CD4-positive, alpha-beta T cell treated with Interleukin-1 beta for 1 hour (primary cell): ENCODE measurements at places on chromosomes 4 and X.

DNA sequence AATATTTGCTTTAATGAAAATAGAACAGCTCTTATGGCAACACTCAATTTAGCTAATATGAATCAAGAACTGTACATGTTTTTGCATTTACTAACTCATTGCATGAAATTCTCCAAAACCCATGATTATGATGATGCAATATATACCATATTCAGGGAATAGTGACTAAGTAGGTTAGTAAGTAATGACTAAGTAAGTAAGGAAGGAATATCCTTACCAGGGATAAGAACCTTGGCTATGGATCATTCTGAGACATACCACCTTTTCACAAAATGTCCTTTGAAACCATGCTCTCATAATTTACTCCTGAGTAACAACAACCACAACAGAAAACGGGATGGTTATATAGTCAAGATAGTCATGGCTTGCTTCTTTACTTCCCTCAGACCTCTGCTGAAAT, 1513.0 kb downstream of the STIM2 start:
- DNase-seq, result no peak

DNA sequence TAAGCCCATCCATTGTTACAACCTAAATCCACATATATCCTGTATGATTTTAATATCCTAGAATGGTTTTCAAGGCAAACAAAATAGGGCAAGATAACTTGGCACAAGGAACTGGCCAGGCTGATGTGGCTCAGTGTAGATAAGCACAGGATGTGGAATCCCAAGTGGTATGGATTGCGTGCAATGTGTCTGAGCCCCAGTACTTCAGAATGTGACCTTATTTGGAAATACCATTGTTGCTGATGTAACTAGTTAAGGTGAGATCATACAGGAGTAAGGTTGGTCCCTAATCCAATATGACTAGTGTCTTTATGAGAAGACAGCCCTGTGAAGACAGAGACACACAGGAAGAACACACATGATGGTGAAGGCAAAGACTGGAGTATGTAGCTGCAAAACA, 72.4 kb downstream of the IL21 start:
- DNase-seq, result no peak

- no peak for DNase-seq
Observed at GRCh38 chrX:45517090-45517973, 316.7 kb upstream of the DIPK2B start.

DNA sequence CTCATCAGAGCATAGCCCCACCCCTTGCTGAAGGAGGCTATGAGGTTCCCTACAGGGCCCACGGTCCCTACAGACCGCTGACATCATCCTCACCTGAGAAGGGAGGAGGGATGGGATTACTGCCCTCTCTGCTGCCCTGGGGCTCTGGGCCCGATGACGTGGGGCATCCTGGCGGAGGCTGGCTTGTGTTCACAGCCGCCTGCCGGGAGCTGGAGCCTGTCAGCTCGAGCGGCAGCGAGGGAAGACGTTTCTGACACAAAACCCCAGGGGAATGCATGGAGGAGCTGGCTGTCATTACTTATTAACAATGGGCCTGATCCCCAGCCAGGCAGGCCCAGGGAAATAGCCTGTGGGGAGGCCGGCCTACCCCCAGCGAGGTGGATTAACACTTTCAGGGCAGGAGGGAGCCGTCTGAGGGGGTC, 106.6 kb upstream of the ATP6AP2 start:
- DNase-seq, result no peak

GRCh38 chr4:149836546-149836945, 20.9 kb upstream of the IQCM start:
- no peak for DNase-seq

DNA sequence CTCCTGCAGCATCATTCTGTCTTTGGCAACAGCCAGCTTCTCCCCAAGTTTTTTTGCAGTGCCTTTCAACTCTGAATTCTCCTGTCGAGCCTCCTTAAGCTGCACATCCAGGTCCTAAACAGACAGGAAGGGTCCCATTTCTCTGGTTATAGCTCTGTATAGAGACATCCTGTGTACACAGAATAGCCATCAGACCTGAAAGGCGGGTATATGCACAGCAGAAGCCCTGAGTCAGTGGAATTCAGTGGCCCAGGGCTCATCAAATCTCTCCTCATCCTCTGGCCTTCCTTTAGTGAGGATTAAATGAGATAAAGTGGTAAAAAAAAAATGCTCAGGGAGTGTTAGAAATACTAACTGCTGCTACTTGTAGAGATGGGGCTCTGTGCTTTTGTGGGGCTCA, 73.8 kb downstream of the FAM184B start:
- DNase-seq, result no peak

- DNase-seq, result peak; percentile 38
Observed at GRCh38 chr4:36243355-36244256, 708 bp downstream of the ARAP2 start.

- no peak for DNase-seq
Observed at GRCh38 chrX:19728915-19729314, 158.5 kb downstream of the SH3KBP1 start.

DNA sequence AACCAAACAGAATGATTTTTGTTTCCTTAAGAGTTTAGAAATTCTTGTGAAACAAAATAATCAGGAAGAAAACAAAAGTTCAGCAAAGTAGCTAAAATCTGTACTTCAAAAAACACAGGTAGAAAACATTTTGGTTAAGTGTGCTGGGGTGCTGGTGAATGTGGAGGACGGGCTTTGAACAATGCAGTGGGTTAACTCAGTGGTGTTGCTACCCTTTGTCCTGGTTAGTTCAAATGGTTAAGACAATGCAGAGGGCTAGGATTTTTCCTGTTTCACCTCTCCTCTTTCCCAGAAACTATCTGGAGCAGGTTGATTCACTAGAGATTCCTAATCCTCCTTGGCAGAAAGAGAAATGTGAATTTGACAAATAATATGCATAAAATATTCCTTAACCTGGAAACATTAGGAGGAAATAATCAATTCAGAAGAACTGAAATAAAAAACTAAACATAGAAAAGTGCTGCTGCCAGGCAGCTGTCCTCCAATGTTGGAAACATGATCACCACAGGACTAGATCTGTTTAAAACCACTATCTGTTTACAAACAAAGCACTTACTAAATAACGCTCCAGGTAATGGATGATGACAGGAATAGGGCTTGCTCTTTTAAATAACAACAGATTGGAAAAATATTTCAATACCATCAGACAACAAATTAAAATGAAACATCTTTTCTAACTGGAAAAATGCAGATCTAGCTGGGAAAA, 148.9 kb downstream of the MAML3 start:
- DNase-seq, result no peak

GRCh38 chrX:153968754-153969124, 2.9 kb downstream of the HCFC1 start:
- peak; percentile 48 for DNase-seq

DNA sequence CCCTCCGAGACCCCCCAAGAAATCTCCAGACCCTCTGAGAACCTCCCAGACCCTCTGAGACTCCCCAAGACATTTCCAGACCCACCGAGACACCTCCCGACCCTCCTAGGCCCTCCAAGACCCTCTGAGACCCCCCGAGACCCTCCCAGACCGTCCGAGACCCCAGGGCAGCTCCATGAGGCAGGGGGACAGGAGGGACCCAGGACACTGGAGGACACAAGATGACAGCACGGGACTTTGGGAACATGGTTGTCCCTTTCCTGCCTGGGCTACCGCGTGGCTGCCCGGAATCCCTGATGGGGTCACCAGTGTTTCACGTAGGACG, 10.3 kb downstream of the CTBP1 start:
- peak; percentile 0 for DNase-seq

DNA sequence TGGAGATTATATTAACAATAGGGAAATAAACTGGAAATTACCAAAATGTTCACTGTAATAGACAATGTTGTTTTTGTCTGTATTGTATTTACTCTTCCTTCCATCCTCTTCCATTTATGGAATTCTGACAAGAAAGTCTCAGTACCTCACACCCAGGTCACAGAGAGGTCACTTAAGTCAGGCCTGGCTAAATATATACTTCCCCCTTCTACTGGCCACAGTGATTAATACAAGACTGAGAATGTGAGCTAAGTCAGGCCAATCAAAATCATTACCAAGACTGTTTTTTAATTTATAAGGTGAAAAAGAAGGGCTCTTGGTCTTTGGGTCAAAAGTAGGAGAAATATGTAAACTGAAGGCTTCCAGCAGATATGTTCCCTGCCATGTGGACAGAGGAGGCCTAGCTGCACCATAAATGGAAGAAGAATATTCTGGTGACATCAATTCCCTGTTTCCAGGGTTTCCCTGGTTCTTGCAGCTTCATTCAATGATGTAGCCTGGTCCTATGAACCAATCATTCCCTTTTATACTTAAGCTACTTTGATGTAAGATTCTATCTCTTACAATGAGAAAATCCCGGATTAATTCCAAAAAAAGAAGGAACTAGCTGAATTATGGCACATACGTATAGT, 64.3 kb downstream of the LRBA start:
- DNase-seq, result no peak

DNA sequence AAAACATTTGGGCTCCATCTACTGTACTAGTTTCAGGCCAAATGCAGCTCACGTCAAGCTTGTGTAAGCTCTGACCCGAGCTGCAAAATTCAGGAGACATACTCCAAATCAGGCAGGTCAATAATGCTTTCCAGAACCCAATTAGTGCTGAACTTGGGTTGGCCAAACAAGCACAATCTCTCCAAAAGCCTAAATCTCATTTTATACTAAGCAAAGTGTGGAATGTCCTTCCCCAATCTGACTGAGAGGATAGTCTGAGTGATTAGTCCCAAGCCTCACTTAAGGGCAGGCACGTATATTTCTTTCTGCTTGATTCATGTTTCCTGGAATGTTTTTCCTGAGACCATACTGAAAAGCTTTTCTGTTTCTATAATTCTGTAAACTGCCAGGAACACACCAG, 79.9 kb downstream of the NKX6-1 start:
- no peak for DNase-seq
